Progenitor cell of endocrine pancreas (in vitro differentiated cells): ENCODE measurements at places on chromosomes 13 and 19. TPM values are rescaled to one million over a fixed set of nuclear protein-coding genes. Genes with fewer than 3 reads are reported as not detected.
A peak's percentile ranks its signal among the peaks of the same experiment; 100 is the strongest.

DNA sequence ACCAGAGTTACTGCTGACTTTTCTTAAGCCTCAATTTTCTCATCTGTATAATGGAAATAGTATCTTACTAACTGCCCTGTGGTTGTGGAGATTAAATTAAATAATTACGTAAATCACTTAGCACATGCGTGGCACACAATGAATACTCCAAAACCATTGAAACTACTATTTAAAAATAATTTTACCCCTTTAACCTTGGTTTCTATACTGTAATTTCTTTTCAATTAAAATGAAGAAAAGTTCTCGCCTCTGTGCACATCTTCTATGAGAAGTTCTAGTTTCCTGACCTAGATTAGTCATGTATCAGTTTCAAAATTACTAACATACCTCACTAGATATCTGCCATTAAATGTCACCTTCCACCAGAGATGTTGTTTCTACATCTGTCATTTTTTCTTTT, 5.7 kb downstream of the SLITRK1 start:
- DNase-seq = no peak

DNA sequence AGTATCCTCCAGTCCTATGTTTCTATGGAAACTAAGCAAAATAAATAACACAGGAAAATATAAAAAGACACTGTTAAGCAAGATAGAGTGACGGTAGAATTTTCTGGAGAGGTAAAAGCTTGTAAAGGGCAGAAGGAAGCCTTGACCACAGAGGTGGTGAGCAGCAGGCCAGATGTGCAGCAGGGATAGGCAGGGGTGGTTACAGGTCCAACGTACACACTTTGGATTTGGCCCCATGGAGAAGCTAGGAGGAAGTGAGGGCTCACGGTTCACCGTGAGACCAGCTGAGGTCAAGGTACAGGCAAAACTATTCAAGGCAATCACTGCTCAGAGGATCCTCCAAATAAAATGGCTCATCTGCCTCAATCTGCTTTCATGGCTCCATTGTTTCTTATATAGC, 242.8 kb downstream of the B3GLCT start:
- no peak for DNase-seq

DNA sequence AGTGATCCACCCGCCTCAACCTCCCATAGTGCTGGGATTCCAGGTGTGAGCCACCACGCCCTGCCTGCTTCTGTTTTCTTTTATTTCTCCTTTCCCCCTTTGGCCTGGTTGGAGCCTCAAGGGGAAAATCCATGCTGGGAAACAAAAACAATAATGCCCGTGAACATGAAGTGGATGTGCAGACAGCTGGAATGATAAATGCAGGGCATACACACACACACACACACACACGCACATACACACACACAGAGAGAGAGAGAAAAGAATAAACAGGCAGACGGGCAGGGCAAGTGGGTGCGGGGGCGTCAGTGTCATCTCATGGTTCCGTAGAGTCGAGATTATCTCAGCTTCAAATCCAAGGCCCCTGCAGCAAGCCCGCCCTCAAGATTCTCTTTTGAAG, 4.4 kb upstream of the PLEKHF1 start:
- DNase-seq = no peak

KCNRG gene
- 1.3 and 2.2 TPM in 2 replicates for total RNA-seq

CCDC9 gene
- total RNA-seq = 34.4 and 36.1 TPM in 2 replicates

DNA sequence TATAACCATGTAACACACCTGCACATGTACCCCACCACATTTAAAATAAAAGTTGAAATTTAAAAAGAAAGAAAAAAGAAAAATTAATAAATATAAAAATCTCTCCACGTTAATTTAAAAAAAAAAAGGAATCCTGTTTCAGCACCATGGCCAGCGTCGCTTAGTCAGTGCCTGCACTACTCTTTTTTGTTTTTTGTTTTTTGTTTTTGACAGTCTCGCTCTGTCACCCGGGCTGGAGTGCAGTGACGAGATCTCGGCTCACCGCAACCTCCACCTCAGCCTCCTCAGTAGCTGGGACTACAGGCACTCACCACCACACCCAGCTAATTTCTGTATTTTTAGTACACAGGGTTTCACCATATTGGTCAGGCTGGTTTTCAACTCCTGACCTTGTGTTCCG, 835.9 kb downstream of the UQCRFS1 start:
- no peak for DNase-seq

ZNF285 gene
- total RNA-seq = 13.1 and 14.3 TPM in 2 replicates

- DNase-seq = no peak
Observed at GRCh38 chr13:112818698-112819045, 128.8 kb downstream of the ATP11A start.

CLDND2 gene
- total RNA-seq = 0.73 and 1.4 TPM in 2 replicates

- no peak for DNase-seq
Observed at GRCh38 chr19:29491995-29492577, 33.7 kb upstream of the VSTM2B start.

DNA sequence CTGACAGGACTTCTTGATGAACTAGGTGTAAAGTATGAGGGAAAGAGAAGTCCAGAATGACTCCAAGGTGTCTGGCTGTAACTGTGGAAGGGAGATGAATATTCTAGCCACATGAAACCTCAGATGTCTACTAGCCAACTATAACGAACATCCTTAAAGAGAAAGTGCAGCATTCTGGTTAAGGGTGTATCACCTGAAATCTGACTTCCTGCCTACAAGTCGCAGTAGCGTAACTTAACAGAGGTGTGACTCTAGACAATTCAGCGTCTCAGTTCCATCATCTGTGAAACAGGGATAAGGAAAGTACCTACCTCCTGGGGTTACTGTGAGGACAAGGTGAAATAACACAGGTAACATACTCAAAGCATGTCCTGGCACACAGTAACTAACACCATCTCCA, 145.7 kb upstream of the FBXL3 start:
- DNase-seq = no peak

KASH5 gene
- not detected in 2 replicates for total RNA-seq

- no peak for DNase-seq
Observed at GRCh38 chr13:98103942-98104880, 38.7 kb upstream of the FARP1 start.

- no peak for DNase-seq
Observed at GRCh38 chr19:6276447-6276846, 3.3 kb downstream of the MLLT1 start.

CAMSAP3 gene
- total RNA-seq = 103 and 115 TPM in 2 replicates

GRCh38 chr19:13149628-13150186, 468 bp downstream of the STX10 start:
- DNase-seq = peak; percentile 48

GRCh38 chr13:35884211-35884760, 246.9 kb downstream of the DCLK1 start:
- DNase-seq = no peak

DNA sequence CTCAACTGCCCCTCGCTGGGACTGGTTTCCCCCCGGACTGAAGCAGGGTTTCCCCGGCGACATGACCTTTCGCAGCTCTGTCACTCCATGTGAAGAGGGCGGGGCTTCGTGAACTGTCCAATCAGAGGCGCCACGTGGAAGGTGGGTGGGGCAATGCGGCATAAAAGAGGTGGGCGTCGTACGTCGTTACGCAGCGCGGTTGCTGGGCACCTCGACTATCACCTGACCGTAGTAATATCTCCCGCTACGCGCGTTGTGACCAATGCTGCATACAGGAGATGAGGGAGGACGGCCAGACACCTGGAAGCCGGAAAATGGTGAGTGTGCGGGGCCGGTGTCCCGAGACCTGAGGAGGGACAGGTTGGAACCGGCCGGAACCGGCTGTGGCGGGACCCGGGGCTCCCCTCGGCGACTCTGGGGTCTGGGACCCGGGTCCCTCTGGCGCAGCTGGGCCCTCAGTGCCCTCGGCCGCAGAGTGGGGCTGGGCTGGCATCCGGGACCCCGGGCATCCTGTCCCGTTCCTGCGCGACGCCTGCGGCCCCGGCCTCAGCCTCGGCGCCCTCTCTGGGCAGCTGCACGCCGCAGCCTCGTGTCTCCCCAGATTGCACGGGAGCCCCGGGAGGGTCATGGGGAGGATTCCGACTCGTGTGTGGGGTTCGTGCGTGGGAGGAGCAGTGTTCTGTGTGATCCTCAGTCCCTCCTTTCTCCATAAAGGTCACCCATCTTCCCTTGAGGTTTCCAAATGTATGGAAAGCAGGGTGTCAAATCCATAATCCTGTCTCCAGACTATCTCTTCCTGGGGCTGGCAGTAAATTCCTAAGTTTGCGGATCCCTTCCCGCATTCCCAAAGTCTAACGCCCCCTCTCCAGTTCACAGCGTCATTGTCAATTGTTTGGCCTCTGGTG, 32.2 kb downstream of the ZNF136 start:
- no peak for DNase-seq

GRCh38 chr19:41871573-41872383, 5.3 kb upstream of the CD79A start:
- no peak for DNase-seq

- DNase-seq = no peak
Observed at GRCh38 chr19:47497821-47498520, 14.0 kb upstream of the KPTN start.

GRIN3B gene
- total RNA-seq = 1.4 and 1.5 TPM in 2 replicates

FSD1 gene
- total RNA-seq = 22.2 and 25.1 TPM in 2 replicates

DNA sequence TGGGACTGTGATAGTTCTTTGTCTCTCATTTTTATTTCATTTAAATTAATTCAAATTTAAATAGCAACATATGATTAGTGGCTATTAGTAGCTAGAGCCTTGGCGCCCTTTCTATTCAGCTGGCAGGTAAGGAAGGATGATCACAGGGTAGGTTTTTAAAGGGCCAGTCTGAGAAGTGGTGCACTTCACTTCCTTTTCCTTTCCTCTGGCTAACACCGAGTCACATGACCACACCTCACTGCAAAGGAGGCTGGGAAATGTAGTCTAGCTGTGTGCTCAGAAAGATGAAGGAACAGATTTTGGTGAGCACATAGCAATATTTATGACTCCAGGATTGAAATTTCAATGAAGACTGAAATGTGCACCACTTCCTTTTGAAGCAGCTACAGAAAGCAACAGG, 128.7 kb downstream of the TSHZ3 start:
- no peak for DNase-seq

OVOL3 gene
- total RNA-seq = 0.47 TPM in 1 of 2 replicates, not detected in the other

SLC44A2 gene
- total RNA-seq = 159 and 164 TPM in 2 replicates

DNA sequence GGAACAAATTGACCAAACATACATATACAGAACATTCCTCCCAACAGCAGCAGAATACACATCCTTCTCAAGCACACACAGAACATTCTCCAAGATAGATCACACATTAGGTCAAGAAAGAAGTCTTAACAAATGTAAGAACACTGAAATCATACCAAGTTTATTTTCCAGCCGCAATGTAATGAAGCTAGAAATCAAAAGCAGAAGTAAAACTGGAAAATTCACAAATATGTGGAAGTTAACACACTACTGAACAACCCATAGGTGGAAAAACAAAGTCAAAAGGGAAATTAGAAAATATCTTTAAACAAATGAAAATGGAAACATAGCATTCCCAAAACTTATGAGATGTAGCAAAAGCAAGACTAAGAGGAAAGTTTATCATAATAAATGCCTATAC, 692.6 kb downstream of the DIAPH3 start:
- no peak for DNase-seq

- peak; percentile 60 for DNase-seq
Observed at GRCh38 chr13:26985285-26985878, 186.2 kb downstream of the USP12 start.

- peak; percentile 88 for DNase-seq
Observed at GRCh38 chr19:17855280-17856152, 4.2 kb upstream of the RPL18A start.

DNA sequence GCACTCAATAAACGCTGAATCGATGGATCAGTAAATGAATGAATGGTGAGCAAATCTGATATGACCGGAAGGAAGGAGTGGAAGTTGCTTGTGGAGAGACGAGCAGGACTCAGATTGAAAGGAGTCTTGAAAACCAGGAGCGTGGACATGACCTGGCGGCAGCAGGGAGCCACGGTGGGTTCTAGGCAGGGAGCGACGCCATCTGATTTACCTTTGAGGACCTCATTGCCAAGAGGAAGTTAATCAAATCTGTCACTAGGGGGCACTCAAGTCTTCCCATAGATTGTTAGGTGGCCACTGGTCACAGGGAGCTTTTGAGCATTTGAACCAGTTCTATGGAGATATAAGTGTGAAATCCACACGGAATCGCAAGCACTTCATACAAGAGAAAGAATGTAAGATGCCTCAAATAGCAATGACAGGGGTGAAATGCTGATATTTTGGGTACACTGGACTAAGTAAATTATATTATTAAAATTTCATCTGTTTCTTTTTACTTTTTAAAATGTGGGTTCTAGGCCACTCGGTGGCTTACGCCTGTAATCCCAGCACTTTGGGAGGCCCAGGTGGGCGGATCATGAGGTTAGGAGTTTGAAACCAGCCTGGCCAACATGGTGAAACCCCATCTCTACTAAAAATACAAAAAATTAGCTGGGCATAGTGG, 9.2 kb upstream of the FBN3 start:
- peak; percentile 38 for DNase-seq

- DNase-seq = no peak
Observed at GRCh38 chr13:89061821-89062220, 1390.7 kb downstream of the SLITRK5 start.

LSR gene
- total RNA-seq = 123 and 132 TPM in 2 replicates

- no peak for DNase-seq
Observed at GRCh38 chr13:35179494-35179893, 237.4 kb downstream of the NBEA start.
